ENCODE measurements at places on chromosomes 12 and 14.

- H3K4me1 ChIP-seq: no peaks in the 10 kb centered on the region
- DNase-seq: no peak
- no peak overlapping the region for H3K4me3 ChIP-seq
- H3K27ac ChIP-seq: no peak overlapping the region
- H3K27me3 ChIP-seq: no peaks in the 10 kb centered on the region
Observed at GRCh38 chr14:60014402-60014801, 77.3 kb upstream of the PCNX4 start.

DNA sequence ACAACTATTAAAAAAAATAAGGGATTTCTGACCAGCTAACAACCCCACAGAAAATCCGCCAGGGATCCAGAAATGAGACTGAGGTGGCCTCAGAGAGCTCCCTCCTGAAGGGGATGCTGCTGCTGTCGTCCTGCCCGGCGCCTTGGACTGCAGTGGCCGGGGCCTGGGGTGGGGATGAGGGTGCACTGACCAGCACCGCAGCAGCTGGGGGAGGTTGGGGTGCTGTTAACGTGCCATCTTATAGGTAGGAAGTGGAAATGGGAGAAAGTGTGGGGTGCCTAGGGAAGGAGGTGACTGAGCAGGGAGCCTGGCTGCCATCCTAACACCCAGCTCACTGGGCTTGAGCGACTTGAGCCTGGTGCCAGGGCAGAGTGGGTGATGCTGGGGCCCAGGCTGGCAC, 32.0 kb downstream of the DDX11 start:
- peaks cover 3% of the 10 kb centered on the region for H3K36me3 ChIP-seq
- H3K4me3 ChIP-seq: no peak overlapping the region
- H3K4me1 ChIP-seq: no peaks in the 10 kb centered on the region
- no peaks in the 10 kb centered on the region for H3K27me3 ChIP-seq

- no peak for DNase-seq
- peaks cover 7% of the 10 kb centered on the region for H3K36me3 ChIP-seq
- H3K4me3 ChIP-seq: peak overlapping the region; percentile 84
- H3K4me1 ChIP-seq: peaks cover 91% of the 10 kb centered on the region
- H3K27me3 ChIP-seq: no peaks in the 10 kb centered on the region
Observed at GRCh38 chr12:120539303-120539702, 5.1 kb downstream of the RNF10 start.

DNA sequence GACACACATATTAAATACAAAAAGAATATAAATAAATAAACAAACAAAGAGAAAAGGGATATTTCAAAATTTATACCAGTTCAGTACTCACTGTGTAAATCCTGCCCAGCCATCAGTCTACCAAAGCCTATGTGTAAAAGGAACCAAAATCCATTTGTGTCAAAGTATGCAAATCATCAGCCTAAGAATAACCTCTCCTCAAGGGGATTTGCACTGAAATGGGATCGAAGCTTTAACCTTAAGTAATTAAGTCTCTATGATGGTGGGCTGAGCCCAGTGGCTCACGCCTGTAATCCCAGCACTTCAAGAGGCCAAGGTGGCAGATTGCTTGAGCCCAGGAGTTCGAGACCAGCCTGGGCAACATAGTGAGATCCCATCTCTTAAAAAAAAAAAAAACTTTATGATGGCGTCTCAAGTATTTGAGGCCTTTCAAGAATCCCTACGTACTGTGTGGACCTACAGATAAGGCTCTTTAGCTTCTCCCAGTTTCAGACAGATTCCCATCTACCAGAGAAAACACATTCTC, 57.8 kb upstream of the METAP2 start:
- H3K4me1 ChIP-seq: peaks cover 13% of the 10 kb centered on the region
- no peaks in the 10 kb centered on the region for H3K36me3 ChIP-seq
- DNase-seq: no peak
- H3K27ac ChIP-seq: no peak overlapping the region
- no peak overlapping the region for H3K4me3 ChIP-seq

- no peaks in the 10 kb centered on the region for H3K36me3 ChIP-seq
- no peak overlapping the region for H3K27ac ChIP-seq
- no peaks in the 10 kb centered on the region for H3K27me3 ChIP-seq
- peaks cover 1% of the 10 kb centered on the region for H3K4me1 ChIP-seq
Observed at GRCh38 chr12:48302161-48302911, 48.4 kb downstream of the ZNF641 start.

GRCh38 chr12:126781593-126781992, 1485.4 kb upstream of the TMEM132C start:
- no peaks in the 10 kb centered on the region for H3K4me1 ChIP-seq
- no peak overlapping the region for H3K27ac ChIP-seq
- H3K27me3 ChIP-seq: no peaks in the 10 kb centered on the region
- H3K36me3 ChIP-seq: no peaks in the 10 kb centered on the region

DNA sequence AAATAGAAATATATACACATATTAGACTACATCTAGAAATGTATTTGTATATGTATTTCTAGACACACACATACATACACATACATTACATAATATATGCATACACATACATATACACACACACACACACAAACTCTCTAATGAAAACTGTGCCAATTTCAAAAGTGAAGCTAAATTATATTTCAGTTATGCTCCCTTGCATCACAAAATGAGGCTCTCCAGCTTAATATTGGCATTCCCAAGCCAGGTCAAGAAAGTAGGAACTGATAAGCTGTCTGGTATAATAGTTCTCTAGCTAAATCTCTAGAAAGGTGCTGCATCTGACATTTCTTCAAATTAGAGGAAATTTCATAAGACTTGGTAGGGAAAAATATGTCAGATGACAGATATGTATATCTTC, 56.9 kb downstream of the GARIN6 start:
- no peak overlapping the region for H3K4me3 ChIP-seq
- H3K27ac ChIP-seq: no peak overlapping the region
- H3K36me3 ChIP-seq: no peaks in the 10 kb centered on the region
- H3K4me1 ChIP-seq: no peaks in the 10 kb centered on the region
- no peak for DNase-seq
- no peaks in the 10 kb centered on the region for H3K27me3 ChIP-seq

- no peaks in the 10 kb centered on the region for H3K4me1 ChIP-seq
- DNase-seq: no peak
- no peaks in the 10 kb centered on the region for H3K27me3 ChIP-seq
- no peak overlapping the region for H3K27ac ChIP-seq
- no peak overlapping the region for H3K4me3 ChIP-seq
- H3K36me3 ChIP-seq: no peaks in the 10 kb centered on the region
Observed at GRCh38 chr12:111953455-111953854, 59.5 kb downstream of the TMEM116 start.

DNA sequence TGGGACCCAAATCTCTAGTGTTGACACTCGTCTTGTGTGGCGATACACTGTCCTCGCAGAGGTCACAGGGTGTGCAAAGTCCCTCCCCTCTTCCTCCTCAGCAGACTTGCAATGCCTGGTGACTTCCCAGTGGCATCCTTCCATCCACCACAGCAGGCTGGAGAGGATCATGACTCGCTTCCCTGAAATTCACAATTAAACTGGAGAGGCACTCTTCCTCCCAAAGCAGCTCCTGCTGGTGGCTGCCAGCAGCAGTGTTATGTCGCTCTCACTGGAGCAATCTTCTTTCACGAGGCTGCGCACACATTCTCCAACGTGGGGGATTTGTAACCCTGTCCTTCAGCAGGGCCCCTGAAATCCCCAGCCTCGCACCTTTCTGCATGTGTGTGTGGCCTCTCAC, 145.2 kb upstream of the TMCC3 start:
- H3K27ac ChIP-seq: no peak overlapping the region
- no peak for DNase-seq
- H3K27me3 ChIP-seq: no peaks in the 10 kb centered on the region
- H3K4me1 ChIP-seq: peaks cover 18% of the 10 kb centered on the region
- no peak overlapping the region for H3K4me3 ChIP-seq
- H3K36me3 ChIP-seq: no peaks in the 10 kb centered on the region

GRCh38 chr14:80930836-80931389, 10.6 kb downstream of the CEP128 start:
- H3K36me3 ChIP-seq: no peaks in the 10 kb centered on the region
- no peak overlapping the region for H3K4me3 ChIP-seq
- DNase-seq: no peak
- H3K27ac ChIP-seq: no peak overlapping the region
